ENCODE measurements at places on chromosomes 5 and 9.

DNA sequence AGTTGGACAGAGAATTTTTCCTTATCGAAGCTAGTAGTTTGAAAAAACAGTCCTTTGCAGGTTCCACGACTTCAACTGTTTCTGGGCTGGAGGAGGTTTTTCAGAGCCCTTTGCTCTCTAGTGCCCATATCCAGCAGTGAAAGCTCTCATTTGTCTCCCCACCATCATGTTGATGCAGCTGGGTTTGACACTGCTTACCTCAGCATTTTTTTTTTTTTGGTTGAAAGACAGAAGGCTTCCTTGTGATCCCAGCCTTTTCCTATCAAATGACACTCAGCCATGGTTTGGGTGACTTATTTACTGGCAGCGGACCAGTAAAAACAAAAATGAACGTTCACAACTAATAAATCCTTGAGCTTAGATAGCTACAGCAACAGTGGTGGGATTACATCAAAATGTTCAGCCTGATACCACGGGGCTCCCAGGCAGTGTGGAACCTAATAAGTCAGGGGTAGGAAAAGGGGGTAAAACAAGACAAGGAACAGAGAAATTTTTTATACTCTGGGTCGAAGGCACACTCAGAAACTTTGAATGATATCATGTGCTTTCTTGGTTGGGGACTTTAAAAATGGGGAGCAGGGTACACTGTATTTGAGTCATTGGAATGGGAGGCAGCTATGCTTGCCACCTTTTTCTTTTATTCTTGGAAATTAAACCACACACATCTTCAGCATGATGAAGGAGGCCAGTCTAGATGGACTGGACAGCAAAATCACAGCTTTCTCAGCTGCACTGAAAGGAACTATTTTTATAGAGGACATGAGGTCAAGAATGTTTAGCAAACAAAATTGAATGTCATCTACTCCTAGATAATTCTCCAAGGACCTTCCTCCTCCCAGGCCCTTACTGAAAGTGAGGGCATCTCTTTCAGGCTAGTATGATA is 308.9 kb upstream of the MPDZ start:
- no peak for DNase-seq

DNA sequence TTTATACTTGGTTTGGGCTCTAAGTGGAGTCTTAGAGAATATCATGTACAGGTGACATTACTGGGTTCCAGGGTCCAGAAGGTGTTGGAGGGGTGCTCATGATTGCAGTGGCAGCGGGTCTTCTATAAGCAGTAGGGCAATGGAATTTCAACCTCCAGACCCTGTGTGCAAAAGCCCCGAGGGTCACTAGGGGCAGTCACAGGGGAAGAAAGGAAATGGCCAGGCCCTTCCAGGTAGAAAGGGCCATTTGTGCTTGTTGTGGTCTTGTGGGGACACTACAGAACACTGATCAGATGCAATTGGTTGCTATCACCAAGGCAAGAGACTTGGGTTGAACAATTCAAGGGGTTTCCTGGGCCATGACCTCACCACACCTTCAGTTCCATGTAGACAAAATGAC is 283.4 kb downstream of the GADD45G start:
- no peak for DNase-seq

GRCh38 chr9:69322256-69322655 is 2.8 kb upstream of the ENTREP1 start:
- DNase-seq, result no peak

- DNase-seq, result no peak
Measured at GRCh38 chr5:149172261-149172660, 31.0 kb downstream of the ABLIM3 start.

DNA sequence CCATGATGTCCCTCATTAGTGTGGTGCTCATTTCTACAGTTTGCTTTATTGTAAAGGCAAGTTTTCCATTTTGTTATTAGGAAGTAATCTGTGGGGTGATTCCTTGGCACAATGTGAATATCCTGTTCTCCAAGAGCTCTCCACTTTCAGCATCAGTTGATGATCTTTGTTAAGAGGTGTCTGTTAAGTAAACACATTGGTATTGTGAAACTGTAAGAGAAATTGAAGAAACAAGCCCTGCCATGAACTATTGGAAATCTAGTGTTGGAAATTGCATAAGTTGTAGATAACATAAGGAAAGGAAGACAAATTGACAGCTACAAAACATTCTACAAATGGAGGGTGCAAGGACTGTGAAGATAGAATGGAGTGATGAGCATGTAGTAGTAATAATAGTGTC is 17.2 kb downstream of the RNF14 start:
- no peak for DNase-seq

DNA sequence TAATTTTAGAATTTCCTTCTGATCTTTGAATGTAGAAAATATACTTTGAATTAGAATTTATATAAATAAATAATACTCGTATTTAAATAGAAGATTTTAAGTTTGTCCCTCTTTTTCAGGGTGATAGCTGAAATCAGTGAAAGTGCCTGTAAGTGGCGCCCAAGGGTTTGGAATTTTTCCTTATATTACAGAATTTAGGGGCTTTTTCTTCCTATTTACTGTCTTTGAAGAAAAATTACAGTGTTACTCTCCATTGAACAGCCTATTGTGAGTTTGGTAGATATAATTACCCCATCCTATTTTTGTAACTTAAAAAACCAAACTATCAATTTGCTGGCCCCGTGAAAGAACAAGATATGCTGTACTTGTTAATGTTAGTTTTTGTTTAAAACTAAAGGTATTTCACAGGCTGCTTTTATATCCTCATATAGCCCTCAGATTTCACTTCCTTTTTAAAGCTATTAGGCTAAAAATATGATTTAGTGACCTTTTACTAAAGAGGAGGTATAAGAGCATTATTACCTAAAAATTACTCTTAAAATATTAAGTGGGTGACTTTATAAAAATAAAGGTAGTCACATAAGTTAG is 3.2 kb downstream of the MAP3K1 start:
- DNase-seq, result no peak
